ENCODE measurements at places on chromosomes 1 and 21.

- H3K4me3 ChIP-seq = no peak overlapping the region
- no peak overlapping the region for H3K27ac ChIP-seq
- no peaks in the 10 kb centered on the region for H3K4me1 ChIP-seq
- peaks cover 27% of the 10 kb centered on the region for H3K36me3 ChIP-seq
- no peak for DNase-seq
Observed at GRCh38 chr1:37537378-37537777, 16.7 kb downstream of the SNIP1 start.

- H3K27ac ChIP-seq = no peak overlapping the region
- H3K27me3 ChIP-seq = no peaks in the 10 kb centered on the region
- no peaks in the 10 kb centered on the region for H3K36me3 ChIP-seq
- H3K4me1 ChIP-seq = no peaks in the 10 kb centered on the region
Observed at GRCh38 chr1:221667504-221667903, 74.4 kb downstream of the DUSP10 start.

DNA sequence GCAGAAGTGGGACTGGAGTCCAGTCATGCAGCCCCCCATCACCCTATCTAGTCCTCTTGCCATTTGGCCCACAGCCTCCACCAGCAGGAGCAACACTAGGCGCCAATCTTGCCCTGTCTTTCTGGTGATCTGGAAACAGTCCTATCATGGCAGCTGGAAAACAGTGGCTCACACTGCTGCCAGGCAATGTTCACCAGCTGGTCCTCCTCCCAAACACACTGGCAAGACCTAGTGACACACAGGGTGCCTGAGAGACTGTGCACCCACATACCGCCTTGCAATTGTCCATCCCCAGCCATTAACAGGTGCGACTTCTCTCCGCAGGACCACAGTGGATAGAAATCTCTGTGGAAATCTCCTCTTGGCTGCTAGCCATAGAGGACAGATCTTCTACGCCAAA, 105.5 kb downstream of the HIVEP3 start:
- H3K4me1 ChIP-seq = no peaks in the 10 kb centered on the region
- peak; percentile 41 for DNase-seq
- no peak overlapping the region for H3K27ac ChIP-seq
- no peak overlapping the region for H3K4me3 ChIP-seq
- no peaks in the 10 kb centered on the region for H3K36me3 ChIP-seq
- H3K27me3 ChIP-seq = no peaks in the 10 kb centered on the region

- H3K36me3 ChIP-seq = no peaks in the 10 kb centered on the region
- no peak overlapping the region for H3K27ac ChIP-seq
- H3K27me3 ChIP-seq = no peaks in the 10 kb centered on the region
- no peak overlapping the region for H3K4me3 ChIP-seq
Observed at GRCh38 chr1:97743129-97743528, 177.7 kb downstream of the DPYD start.

- no peaks in the 10 kb centered on the region for H3K36me3 ChIP-seq
- H3K4me1 ChIP-seq = peaks cover 16% of the 10 kb centered on the region
- H3K27me3 ChIP-seq = no peaks in the 10 kb centered on the region
- no peak overlapping the region for H3K4me3 ChIP-seq
- H3K27ac ChIP-seq = no peak overlapping the region
- peak; percentile 83 for DNase-seq
Observed at GRCh38 chr21:44911384-44912157, 9.1 kb downstream of the ITGB2 start.

DNA sequence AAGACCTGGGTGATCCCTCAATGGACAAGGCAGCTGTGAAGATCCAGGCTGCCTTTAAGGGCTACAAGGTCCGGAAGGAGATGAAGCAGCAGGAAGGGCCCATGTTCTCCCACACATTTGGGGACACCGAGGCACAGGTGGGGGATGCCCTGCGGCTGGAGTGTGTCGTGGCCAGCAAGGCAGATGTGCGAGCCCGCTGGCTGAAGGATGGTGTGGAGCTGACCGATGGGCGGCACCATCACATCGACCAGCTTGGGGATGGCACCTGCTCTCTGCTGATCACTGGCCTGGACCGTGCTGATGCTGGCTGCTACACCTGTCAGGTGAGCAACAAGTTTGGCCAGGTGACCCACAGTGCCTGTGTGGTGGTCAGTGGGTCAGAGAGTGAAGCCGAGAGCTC, 85.2 kb downstream of the TRIM11 start:
- no peaks in the 10 kb centered on the region for H3K4me1 ChIP-seq
- no peaks in the 10 kb centered on the region for H3K27me3 ChIP-seq

DNA sequence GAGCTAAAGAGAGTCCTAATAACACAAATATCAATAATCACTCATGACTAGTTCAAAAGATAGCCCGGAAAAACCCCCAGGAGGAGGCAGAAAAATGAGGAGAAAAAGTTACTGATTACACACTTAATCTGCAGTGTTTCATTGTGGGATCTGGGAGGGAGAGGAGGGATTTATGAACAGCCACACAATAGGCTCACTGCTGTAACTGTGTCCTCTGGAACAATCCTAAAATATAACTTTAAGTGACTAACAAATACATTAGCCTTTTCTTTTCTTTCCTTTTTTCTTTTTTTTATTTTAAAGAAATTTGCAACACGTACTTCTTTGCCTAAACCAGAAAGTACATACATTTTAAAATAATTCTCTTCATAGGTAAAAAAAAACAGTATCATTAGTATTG, 106.3 kb upstream of the LBR start:
- no peak overlapping the region for H3K27ac ChIP-seq
- H3K4me3 ChIP-seq = no peak overlapping the region
- no peak for DNase-seq
- no peaks in the 10 kb centered on the region for H3K27me3 ChIP-seq

DNA sequence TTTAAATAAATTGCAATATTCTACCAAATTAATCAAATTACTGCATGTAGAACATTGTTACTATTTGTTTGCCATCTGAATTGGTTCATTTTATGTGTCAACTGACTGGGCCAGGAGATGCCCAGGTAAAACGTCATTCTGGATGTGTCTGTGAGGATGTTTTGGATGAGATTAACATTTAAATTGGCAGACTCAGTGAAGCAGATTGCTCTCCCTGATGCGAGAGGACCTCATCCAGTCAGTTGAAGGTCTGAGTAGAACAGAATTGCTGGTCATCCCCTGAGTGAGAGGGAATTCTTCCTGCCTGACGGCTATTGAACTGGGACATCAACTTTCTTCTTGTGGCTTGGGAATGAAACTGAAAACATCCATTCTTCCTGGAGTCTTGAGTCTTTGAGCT, 122.0 kb upstream of the GREM2 start:
- H3K4me3 ChIP-seq = no peak overlapping the region
- DNase-seq = no peak

DNA sequence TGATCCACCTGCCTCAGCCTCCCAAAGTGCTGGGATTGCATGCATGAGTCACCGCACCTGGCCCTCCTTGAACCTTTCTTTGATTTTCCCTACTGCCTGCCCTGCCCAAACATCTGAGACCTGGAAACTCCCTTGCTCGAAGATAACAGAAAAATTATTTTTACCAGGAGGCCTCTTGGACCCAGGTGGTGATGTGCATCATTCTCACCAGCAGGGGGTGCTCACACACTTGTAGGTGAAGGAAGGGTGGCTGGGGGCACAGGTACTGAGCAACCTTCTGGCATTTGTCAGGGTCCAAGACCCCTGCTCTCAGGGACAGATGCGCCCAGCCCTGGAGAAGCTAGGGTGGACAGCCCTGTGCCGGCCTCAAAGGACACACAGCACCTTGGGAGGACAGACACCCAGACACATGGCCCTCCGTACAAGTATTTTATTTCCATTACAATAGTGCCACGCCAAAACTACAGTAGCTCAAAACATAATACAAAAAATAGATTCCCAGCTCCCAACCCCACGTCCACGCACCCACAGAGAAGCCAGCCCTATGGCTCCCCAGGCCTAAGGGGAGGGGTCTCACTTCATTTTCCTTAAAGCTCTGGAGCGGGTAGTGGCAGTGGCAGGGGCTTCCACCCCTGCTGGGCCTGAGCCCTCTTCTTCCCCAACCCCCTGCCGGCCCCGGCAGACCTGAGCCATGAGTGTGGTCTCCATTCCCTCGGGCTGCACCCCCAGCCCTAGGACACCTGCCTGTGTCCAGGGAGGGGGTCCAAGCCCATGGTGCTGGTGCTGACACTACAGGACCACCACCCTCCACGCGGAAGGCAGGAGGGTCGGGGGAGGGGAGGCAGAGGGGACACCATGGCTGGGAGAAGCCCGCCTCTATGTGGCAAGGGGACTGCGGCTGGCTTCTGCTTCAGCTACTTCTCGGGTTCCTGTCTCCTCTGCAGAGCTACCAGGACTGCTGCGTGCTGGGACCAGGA, 40.4 kb upstream of the EIF4G3 start:
- H3K27me3 ChIP-seq = no peaks in the 10 kb centered on the region
- DNase-seq = peak; percentile 80
- no peak overlapping the region for H3K4me3 ChIP-seq
- H3K27ac ChIP-seq = no peak overlapping the region
- no peaks in the 10 kb centered on the region for H3K4me1 ChIP-seq

- H3K4me3 ChIP-seq = no peak overlapping the region
- no peaks in the 10 kb centered on the region for H3K36me3 ChIP-seq
- peak overlapping the region; percentile 79 for H3K27ac ChIP-seq
- H3K4me1 ChIP-seq = peaks cover 22% of the 10 kb centered on the region
- H3K27me3 ChIP-seq = no peaks in the 10 kb centered on the region
Observed at GRCh38 chr1:22414244-22414751, 37.4 kb upstream of the ZBTB40 start.

Data from pancreas (tissue), 10 donors.